ENCODE measurements at places on chromosomes 6 and 20.

DNA sequence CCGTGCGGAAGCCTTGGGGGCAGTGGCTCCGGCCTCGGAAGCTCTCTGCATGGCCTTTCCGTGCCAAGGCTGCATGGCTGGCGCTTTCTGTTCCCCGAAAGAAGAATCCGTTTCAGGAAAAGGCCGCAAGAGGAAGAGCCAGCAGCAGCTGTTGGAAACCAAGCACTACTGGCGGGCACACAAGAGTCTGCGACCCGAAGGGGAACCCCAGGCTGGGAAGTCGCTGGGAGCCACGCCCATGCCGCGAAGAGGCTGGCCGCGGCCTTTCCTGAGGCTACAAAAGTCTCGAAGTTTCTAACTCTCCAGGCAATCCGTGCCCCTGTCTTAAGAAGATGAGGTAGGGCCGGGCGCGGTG lies at the start of gene CGAS:
TSS of gene CGAS (minus strand) at position 191 of the 355 bp plus-strand sequence. CDS start at position 75, 116 bp downstream.
- ATAC-seq, result peak; percentile 91

DNA sequence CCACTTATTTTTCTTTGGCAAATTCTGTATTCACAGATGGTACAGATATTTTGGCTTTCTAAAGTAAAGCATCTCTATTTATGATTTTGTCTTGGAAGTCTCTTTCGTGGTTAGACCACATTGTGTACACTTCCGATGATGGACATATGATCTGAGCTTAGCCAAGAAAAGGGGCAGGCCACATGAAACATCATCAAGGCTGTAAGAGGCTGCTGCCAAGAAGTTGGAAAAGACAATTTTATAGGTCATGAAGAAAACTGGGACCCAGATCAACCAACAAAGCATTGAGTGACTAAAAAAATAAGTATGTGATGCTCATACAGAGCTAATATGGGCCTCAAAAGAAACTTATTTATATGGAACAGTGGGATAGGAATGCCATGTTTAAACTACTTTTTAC lies 266.4 kb downstream of the HAO1 start:
- no peak for ATAC-seq

- no peak for ATAC-seq
Observed at GRCh38 chr6:154488248-154488593, 22.3 kb downstream of the CNKSR3 start.

- no peak for ATAC-seq
Observed at GRCh38 chr6:27280064-27280539, 32.0 kb downstream of the POM121L2 start.

DNA sequence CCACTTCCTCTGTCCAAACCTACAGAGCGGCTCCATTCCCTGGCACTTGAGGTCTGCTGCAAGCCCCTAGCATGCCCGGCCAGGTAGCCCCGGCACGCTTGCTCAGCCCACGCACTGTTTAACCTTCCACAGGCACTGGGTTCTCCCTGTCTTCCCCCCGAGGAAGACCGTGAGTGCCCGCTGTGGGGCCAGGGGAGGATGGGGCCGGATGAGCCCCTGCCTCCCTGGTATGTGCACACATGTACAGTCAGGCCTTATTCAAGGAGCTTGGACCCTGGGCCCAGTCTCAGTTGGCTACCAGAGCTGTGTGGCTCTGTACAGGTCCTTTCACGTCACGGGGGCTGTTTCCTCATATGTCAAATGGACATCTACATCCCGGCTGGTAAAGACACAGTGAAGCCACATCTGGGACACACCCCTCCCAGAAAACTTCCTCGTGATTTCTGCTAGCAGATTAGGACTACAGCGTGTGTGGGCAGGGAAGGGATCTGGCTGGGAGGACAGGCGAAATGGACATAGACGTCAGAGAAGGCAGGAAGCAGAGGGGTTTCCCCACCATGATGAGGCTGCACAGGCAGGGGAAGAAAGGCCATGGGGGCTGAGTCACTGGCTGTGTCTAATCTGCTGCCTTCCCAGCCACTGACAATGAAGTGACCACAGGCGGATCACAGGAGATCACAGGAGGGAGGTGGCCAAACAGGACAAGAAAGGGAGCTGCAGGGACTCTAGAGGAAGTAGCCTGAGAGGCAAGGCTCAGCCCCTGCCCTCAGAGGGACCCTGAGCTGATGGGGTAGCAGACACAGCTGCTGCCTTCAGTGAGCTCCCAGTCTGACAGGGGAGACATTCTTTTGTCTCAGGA lies 62.9 kb downstream of the MRPL14 start:
- peak; percentile 57 for ATAC-seq

- ATAC-seq, result no peak
Observed at GRCh38 chr20:48538856-48539255, 288.9 kb downstream of the PREX1 start.
